ENCODE measurements at places on chromosomes 13 and 19.

DNA sequence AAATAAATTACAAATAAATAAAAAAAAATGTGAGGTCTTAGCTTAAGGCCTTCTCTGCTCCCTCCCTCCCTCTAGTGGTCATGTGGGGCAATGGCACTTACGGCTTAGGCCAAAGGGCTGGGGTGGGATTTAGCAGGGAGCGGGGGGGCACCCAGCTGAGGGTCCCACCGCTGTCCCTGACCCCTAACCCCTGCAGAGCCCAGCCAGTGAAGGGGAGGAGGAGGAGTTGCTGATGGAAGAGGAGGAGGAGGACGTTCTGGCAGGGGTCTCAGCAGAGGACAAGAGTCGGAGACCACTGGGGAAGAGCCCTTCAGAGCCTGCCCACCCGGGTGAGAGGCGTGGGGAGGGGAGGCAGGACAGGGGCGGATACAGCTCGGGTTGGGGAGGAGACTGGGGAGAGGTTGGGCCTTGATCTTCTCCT is 9.3 kb downstream of the MPND start:
- peak; percentile 53 for DNase-seq

DNA sequence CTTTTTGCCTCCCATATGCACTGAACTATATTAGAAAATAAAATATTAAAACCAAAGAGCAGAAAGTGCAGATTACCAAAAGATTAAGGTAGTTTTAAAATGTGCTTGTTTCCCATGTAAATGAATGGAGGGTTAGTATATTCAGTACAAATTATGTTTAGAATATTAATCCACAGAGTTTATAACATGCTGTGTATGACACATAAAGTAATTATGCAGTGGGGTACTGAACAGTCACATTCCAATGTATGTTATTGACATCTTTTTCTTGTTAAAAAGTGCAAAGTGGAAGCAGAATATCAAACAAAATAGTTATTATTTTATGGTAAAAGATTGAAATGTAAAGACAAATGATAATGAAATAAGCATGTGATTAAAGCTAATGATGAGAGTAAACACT is 79.3 kb downstream of the GPC6 start:
- peak; percentile 56 for DNase-seq

DNA sequence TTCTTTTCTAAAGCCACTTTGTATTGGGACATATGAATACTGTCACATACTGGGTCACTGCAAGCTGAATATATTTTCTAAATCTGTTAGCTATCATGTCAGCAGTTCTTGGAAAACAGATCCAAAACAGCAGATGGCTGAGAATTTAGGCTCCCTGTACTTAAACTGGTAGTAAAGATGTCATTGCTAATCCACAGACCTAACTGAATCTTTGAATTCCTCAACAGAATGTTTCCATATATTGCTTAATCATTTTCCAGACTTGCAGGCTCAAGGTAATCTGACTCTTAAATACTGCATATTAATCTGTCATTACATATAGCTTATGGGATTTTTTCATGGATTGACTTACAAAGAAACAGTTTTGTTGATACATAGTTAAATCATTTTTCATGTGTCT is 639.0 kb upstream of the KLHL1 start:
- peak; percentile 2 for DNase-seq

GRCh38 chr19:36246006-36246481 is 31.1 kb downstream of the ZNF146 start:
- no peak for DNase-seq

- no peak for DNase-seq
These were observed 18.5 kb downstream of the TSHZ3 start for GRCh38 chr19:31330761-31331160.

DNA sequence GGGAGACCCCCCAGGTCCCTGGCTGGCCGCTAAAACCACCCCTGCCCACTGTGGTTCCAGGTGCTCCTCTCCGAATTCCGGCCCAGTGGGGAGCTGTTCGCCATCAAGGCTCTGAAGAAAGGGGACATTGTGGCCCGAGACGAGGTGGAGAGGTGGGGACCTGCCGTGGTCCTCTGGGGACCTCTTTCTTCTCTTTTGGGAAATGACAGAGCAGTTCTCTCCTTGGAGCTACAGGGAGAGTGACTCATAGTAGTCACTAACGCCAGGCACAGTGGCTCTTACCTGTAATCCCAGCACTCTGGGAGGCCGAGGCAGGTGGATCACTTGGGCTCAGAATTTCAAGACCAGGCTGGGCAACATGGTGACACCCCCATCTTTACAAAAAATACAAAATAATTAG is 7.3 kb downstream of the PTGER1 start:
- DNase-seq: no peak

DNA sequence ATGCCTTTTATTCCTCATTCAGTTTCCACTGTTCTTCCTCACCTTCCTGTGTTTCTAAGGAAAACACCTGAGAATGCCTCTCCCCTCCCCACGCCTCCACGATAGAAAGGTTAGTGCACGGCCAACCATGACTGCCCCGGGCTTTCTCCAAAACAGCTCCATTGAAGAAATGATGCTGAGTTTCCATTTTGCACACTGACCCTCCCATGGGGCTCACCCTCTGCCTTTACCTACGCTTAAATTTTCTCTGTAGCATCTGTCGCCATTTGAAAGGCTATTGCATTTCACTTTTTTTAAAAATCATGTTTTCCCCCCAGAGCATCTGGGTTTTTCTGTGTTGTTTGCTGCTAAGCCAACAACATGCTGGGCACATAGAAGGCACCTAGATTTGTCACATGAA is 48.2 kb downstream of the ABCC4 start:
- DNase-seq: no peak

DNA sequence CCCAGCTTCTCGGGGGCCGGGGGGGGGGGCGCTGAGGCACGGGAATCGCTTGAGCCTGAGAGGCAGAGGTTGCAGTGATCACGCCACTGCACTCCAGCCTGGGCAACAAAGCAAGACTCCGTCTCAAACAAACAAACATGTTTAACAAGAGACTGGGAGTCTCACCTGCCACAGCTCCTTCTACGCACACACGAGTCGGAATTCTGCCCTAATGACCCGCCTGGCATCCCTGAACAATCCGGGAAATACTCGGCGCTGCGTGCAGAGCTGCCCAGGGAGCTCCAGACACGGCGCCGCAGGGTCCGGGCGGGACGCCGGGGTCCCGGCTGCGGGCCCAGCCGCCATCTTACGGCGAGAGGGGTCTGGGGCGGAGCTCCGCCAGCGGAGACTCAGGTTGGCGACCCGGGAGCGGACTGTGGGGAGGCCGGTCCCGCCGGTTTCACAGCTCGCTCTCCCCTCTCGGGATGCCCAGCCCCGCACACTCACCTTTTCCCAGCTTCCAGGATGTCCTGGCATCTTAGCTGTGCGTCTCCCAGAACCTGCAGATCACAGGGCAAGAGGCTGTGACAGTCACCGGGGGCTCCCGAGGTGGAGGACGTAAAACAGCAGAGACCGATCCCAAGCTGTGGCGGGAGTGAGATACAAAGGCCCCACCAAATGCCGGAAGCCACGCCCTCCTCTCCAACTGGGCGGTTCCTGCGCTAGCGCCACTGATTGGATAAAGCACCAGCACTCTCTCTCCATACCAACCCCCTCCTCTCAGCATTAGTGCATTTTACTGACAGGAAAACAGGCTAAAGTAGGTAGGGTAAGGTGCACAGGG is 23.6 kb upstream of the ZNF724 start:
- peak; percentile 88 for DNase-seq

Measured in iris pigment epithelial cell (primary cell).